GM04503 (cell line): ENCODE measurements at places on chromosomes 16 and 17.

DNA sequence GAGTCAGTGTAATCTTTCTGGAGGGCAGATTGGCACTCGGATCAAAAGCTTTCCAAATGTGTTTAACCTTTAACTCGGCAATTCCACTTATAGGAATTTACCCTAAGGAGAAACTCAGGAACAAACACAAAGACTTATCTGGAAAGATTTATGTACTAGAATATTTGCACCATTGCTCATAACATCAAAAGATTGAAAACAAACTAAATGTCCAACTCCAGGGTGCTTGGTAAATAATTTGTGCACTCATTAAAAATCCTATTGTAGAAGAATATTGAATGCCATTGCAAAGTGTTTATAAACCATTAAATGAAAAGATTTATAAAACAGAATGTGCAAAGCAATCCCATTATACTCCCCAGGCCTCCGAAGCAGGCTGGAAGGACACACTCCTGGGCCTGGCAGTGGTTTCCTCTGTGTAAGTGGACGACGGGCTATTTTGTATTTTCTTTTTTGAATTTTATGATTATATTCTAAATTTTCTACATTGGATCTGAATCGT is 18.7 kb upstream of the RBFOX3 start:
- DNase-seq = no peak

- DNase-seq = no peak
Measured at GRCh38 chr16:67548265-67549126, 13.8 kb upstream of the CTCF start.

DNA sequence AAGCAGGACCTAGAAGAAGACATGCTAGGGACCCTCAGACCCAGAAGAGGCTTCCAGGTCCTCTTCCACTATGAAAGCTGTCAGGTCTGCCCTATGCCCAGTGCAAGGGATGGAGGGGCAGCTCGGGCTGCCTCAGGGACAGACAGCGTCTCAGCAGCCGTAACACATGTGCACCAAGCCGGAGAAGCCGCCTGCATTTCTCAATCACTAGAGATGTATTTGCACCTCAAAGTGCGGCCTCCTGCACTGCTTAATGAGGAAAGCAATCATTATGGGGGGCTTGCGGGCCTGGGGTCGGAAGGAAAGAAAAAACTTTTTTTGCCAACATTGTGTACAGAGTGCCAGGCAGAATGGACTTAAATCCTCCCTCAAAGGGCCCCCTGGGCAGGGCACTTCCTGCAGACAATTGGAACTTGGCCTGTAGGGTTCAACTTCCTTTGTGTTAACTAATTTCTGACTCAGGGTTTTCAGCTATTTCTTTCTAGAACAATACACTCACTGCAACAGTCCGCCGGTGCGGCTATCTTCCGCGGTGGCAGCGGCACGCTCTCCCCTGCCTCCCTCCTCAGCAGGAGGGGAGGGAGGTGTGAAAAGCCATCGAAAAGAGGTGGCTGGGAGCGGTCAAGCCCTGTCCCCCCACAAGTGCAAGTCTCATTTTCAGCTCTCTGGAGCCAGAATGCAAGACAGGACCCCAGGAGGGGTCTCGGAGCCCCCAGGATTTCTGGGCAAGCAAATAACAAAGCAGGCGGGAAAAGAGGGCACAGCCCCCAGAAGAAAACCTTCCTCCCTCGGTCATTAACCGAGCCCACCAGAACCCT is 101.2 kb downstream of the ZNF423 start:
- no peak for DNase-seq

- peak; percentile 80 for DNase-seq
Measured at GRCh38 chr17:2262135-2262587, 41.4 kb downstream of the SMG6 start.

GRCh38 chr16:23345237-23345636 is 43.1 kb downstream of the SCNN1B start:
- DNase-seq = no peak

DNA sequence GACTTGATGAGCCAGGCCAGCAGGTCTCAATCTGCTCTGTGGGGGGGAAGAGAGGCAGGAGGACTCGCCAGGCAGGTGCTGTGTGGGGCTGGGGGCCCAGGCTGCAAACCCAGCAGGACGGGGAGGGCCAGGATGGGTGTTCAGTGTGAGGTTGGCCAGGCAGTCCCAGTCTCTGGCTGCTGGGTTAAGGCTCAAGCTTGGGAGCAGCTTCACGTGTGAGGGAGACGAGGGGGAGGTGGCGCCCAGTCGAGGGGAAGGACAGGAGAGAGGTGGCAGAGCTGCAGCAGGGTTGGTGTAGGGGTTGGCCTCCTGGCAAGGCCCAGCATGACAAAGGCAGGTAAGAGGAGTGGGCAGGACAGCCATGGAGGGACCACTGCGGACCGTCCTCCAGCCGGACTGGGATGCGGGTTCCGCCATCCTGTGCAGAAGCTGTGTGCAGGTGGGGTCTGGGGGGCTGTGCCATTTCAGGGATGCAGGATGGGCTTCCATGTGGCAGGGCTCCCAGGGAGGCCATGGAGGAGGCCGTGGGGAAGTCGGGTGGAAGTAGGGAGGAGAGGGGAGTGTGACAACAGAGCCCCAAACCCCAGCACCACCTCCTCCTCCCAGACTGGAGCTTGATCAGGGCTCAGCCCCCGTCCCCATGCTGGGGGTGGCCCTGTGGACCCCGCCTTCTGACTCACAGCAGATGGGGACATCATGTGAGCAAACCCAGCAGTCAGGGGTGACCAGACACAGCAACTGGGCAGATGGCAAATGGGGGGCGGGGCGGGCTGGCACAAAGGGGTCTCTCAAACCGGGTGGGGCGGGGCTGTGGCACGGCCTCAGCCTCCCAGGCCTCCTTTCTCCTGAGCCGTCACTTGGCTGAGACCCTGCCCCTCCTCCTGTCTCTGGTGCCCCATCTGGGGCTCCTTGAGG is 2.8 kb downstream of the ADGRG1 start:
- DNase-seq = no peak

GRCh38 chr17:32152130-32152529 is 9.8 kb downstream of the RHOT1 start:
- no peak for DNase-seq

- DNase-seq = no peak
Measured at GRCh38 chr17:35726953-35727460, 4.4 kb upstream of the RASL10B start.

- DNase-seq = no peak
Measured at GRCh38 chr16:68090130-68090529, 5.0 kb downstream of the NFATC3 start.

- no peak for DNase-seq
Measured at GRCh38 chr17:75478508-75478907, 22.1 kb downstream of the TMEM94 start.

DNA sequence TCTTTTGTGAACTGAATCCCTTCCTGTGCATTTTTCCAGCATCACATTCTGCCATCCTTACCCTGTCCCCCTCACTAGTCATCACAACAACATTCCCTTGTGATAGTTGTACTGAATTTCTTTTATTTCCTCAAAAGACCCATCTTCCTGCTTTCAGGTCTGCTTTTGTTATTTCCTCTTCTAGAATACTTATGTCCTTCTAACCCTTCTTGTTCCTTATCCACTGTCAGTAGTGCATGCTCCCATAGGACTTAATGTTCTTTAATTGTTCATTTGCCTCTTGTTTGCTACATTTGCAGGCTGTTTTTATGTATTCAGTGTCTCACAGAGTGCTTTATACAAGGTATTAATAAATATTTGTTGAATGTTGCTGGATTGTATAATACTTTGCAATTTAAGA is 73.0 kb downstream of the BCAS3 start:
- no peak for DNase-seq

DNA sequence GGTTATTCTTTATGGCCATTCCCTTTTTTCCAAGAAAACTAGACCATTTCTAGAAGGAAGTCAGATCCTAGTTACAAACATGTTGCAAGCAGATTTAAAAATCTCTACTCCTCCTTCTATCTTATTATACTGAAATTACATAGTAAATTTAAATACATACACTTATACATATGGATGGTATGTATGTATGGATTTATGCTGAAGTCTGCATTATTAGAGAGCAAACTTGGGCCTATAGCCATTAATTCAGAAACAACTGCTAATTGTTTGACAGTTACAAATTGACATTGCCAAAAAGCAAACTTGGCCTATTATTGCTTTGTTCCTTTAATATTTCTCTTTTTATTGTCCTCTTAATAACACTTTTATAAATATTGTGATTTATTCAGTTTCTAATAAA is 67.1 kb downstream of the NFAT5 start:
- DNase-seq = no peak

GRCh38 chr16:30746638-30747175 is 1.5 kb upstream of the PHKG2 start:
- no peak for DNase-seq

GRCh38 chr16:79834720-79835119 is 234.2 kb upstream of the MAF start:
- no peak for DNase-seq

- DNase-seq = no peak
Measured at GRCh38 chr16:84520725-84521496, 16.5 kb upstream of the MEAK7 start.

- no peak for DNase-seq
Measured at GRCh38 chr16:54341892-54342776, 55.5 kb upstream of the IRX3 start.

DNA sequence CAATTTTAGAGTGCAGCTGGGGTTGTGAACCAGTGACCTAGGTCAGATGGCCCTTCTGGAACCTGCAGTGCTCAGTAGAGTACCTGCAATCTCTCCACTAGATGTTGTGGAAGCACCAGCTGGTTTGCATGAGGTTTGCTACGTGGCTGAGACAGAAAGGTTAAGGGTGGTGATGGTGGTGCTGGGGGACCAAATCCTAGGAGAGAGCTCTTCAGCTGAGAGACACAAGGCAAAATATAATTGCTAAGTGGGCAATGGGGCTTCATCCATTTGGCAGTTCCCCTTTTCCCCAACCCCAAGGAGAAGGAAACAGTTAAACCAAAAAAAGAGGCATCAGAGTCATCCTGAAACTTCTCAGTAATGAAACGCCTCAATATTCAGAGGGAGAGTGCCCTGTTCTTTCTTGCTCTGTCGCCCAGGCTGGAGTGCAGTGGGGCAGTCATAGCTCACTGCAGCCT is 13.9 kb downstream of the ITPRIPL2 start:
- DNase-seq = no peak

DNA sequence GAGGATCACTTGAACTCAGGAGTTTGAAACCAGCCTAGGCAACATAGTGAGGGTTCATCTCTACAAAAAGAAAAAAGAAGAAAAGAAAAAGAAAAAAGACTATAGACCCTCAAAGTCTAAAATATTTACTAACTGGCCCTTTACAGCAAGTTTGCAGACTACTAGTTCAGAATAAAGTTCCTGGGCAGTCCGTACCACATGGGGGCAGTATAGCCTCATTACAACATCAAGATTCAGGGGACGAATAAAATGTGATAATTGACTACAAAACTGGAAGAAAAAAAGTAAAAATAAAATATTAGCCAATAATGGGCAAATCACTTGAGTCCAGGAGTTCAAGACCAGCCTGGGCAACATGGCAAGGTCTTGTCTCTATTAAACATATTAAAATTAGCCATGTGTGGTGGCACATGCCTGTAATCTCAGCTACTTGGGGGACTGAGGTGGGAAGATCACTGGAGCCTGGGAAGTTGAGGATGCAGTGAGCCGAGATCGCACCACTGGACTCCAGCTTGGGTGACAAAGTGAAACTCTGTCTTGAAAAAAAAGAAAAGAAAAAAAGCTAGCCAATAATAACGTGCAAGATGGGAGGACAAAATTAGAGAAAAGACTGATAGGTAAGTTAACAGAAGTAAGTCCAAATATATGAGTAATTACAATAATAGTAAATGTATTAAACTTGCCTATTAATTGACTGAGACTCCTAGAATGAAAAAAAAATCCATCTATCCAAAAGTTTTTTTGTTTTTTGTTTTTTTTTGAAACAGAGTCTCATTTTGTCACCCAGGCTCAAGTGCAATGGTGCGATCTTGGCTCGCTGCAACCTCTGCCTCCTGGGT is 129.4 kb upstream of the SEC14L1 start:
- DNase-seq = no peak

DNA sequence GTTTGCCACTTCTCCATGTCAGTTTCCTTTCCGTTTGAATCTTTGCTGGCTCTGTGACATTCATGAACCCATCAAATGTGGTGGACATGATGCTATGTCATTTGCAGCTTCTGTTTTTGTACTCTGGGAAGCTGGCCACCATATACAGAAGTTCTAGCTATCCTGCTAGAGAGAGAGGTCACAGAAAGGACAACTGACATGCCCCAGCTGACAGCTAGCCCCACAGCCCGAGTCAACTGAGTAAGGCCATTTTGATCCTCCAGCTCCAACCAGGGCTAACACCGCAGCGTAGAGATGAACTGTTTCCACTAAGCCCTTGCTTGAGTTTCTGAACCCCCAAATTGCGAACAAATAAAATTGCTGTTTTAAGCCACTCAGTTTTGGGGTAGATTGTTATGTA is 33.8 kb downstream of the CCDC42 start:
- DNase-seq = no peak

DNA sequence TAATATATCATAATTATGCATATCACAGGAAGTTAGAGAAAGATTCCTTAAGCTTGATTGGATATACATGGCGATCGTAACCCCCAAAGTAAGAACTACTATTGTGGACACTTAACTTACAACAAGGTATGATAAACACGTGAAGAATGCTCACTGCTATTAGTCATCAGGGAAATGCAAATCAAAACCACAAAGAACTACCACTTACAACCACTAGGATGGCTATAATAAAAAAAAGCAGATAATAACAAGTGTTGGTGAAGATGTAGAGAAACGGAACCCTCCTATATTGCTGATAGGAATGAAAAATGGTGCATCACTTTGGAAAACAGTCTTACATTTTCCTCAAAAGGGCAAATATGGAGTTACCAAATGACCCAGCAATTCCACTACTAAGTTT is 265.9 kb downstream of the SLC39A11 start:
- DNase-seq = no peak

DNA sequence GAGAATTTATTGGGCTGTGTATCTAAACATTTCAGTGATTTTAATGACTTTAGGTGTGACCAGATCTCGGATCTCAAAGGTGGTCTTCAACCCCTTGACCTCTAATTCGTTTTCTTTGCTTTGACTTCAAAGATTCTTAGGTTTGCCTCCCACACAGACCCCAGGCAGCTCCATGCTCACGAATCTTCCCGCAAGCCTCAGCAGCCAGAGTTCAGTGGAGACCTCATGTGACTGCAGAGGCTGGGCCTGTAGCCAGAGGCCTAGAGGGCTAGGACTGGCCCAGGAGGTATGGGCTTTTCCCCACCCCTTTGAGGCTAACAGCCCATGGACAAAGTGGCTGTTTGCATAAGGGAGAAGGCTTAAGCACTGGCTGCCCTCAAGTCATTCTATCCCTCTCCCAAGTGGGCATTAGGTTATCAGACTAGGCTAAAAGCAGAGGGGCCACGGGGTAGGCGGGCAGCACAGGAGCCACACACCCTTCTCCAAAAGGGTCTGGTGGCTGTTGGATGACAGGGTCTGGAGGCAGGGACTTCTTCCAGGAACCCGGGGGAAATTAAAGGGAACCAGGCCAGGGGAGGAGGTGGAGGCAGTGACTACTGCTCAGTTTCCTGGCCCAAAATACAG is 3.0 kb downstream of the HIRIP3 start:
- no peak for DNase-seq
